ENCODE measurements at places on chromosomes 2 and 18.
A peak's percentile ranks its signal among the peaks of the same experiment; 100 is the strongest.

- no peak for DNase-seq
These were observed 86.0 kb downstream of the RAPGEF4 start for GRCh38 chr2:172821370-172822338.

- peak; percentile 23 for DNase-seq
These were observed 117.4 kb upstream of the CWC22 start for GRCh38 chr2:180124273-180125139.

GRCh38 chr2:73821227-73821626 is 7.5 kb upstream of the STAMBP start:
- DNase-seq: no peak

GRCh38 chr2:74373221-74373676 is 6.9 kb downstream of the DCTN1 start:
- peak; percentile 66 for DNase-seq

GRCh38 chr2:136322428-136322827 is 204.5 kb upstream of the CXCR4 start:
- no peak for DNase-seq

DNA sequence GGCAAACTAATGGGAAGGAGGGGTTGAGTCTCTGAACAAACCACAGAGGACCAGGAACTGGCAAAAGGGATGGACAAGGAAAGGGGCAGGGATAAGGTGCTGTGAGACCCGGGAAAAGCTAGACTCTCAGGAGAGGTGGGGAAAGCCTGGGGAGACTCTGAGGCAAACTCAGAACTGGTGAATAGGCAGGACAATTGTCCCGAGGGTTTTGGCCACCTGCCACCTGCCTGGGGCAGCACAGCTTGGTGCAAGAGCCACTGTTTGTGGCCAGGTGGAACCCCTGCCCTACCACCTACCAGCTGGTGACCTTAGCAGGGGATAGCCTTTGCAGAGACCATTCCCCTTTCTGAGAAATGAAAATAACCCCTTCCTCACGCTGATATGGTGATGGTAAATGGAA is 129.4 kb upstream of the ASB18 start:
- no peak for DNase-seq

DNA sequence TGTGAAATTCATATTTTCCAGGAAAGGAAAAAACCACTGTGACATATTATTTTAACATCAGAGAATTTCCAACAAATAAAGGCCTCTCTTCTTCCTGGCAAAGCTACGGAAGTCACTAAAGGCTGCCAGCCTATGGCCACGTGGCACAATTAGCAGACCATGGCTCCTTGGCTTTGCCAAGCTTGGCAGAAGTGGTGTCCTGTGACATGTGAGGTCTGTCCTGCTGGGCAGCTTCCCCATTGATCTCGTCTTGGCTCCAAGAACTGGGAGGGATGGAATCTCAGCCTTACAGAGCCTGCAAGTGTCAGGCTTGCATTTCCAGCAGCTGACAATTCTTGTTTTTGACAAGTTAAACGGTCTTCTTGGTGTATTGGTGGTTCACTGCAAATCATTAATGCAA is 226.9 kb upstream of the THSD7B start:
- no peak for DNase-seq

GRCh38 chr2:167332358-167332757 is 444.1 kb downstream of the XIRP2 start:
- DNase-seq: no peak

- DNase-seq: no peak
These were observed 20.2 kb downstream of the INPP4A start for GRCh38 chr2:98464772-98465310.

GRCh38 chr18:48605408-48605845 is 66.6 kb downstream of the CTIF start:
- DNase-seq: no peak

All from NCI-H2171 (cell line).